CD4-positive, alpha-beta T cell treated with Interleukin-4 for 4 hours (primary cell): ENCODE measurements at places on chromosomes 1 and 21.
A peak's percentile ranks its signal among the peaks of the same experiment; 100 is the strongest.

GRCh38 chr21:45748593-45748992 is 105.1 kb downstream of the PCBP3 start:
- DNase-seq, result no peak

- DNase-seq, result no peak
Measured at GRCh38 chr1:159786966-159787365, 6.2 kb downstream of the DUSP23 start.

GRCh38 chr1:26259005-26259404 is 20.9 kb upstream of the SH3BGRL3 start:
- no peak for DNase-seq

DNA sequence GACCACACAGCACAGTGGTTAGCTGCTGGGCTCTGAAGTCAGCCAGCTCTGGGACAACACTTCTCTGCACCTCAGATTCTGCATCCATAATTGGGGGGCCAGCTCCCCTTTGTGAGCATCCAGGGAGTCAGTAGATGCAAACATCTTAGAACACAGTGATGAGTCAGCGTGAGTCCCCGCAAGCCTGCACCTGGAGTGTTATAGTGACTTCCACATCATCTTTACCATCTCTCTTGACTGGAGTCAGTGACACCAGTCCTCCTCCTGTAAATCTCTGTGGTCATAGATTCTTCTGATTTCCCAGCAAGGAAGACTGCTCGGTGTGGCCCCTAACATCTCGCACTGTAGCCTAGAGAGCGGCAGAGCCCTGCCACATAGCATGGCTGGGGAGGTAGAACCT is 13.9 kb upstream of the EDN2 start:
- no peak for DNase-seq

- DNase-seq, result no peak
Measured at GRCh38 chr1:85182700-85183099, 18.1 kb downstream of the SYDE2 start.

GRCh38 chr1:2645143-2645542 is 12.3 kb upstream of the MMEL1 start:
- no peak for DNase-seq

GRCh38 chr1:29283804-29284195 is 47.5 kb downstream of the PTPRU start:
- no peak for DNase-seq

GRCh38 chr1:77322061-77322900 is 40.5 kb downstream of the AK5 start:
- DNase-seq, result no peak

GRCh38 chr1:219081943-219082925 is 91.4 kb upstream of the LYPLAL1 start:
- no peak for DNase-seq

GRCh38 chr1:11857164-11857851 is 1.4 kb downstream of the NPPB start:
- DNase-seq, result no peak

DNA sequence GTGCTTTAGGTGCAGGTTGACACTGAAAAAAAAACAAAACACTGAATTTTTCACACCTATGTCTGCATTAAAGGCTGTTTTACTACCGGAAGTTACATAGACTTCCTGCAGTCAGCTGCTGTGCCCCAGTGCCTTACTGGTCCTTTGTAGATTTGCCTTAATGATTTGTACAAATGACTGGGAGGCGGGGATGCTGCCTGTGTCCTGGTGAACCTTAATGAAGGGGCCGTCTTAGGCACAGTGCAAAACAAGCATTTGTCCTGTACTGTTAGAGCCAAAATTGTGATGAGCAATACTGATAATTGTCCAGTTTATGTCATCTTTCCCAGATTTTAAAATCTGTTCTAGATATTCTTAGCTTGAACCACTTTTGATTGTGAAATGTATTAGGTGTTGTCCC is 90.9 kb upstream of the PGD start:
- peak; percentile 61 for DNase-seq

- no peak for DNase-seq
Measured at GRCh38 chr1:244640917-244641316, 12.0 kb upstream of the DESI2 start.

DNA sequence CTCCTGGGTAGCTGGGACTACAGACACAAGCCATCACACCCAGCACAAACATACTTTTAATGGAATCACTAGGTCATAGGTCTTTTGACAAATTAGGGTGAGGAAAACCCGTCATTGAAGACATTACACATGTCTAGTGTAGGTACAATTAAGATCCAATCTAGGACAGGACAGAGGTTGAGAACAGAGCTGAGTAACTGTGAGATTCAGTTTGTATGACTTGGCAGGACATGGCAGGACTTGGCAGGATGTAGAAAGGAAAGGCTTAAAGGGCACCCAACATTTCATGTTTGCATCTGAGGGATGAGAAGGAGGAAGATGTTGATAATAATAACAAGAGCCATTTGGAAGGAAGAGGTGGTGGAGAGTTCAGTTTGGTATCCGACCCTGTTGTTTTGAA is 483.8 kb downstream of the PCP4 start:
- no peak for DNase-seq
